ENCODE measurements at places on chromosomes 7 and 10.

- no peak for DNase-seq
These were observed 61.5 kb upstream of the PRR15 start for GRCh38 chr7:29502133-29502532.

DNA sequence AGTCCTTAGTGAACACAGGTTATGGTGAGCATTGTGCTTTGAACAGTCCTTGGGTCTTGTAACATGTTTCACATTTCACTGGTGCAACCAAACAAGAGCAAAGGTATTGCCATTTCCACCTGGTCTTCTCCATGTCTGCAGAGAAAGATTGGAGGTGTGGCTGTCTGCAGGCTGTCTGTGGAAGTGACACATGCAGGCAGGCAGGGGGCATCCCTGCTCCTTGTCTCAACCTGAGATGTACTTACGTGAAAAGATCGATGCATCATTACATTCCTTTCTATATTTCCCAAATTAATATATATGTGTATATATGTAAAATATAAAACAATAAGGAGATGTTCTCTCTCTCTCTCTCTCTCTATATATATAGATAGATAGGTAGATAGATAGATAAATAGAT is 54.3 kb downstream of the LRRC18 start:
- DNase-seq = no peak

DNA sequence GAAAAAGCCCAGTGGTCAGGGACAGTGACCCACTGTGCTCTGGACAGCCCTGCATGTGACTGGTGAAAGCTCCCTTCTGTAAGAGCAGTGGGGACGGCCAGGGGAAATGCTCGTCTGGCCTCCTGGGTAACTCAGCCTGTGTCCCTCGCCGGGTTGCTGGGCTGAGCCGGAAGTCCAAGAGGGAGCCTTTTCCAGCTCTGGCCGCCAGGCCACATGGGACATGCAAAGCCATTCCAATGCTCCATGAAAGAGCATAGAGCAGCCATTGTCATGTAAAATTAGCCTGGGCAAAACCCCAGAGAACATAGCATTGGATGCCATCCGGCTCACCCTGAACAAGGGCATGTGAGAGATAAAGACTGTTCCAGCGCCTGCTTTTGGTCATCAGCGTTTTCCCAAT is 64.9 kb upstream of the ADRB1 start:
- no peak for DNase-seq

GRCh38 chr7:9978106-9979064 is 995.3 kb upstream of the PHF14 start:
- no peak for DNase-seq

DNA sequence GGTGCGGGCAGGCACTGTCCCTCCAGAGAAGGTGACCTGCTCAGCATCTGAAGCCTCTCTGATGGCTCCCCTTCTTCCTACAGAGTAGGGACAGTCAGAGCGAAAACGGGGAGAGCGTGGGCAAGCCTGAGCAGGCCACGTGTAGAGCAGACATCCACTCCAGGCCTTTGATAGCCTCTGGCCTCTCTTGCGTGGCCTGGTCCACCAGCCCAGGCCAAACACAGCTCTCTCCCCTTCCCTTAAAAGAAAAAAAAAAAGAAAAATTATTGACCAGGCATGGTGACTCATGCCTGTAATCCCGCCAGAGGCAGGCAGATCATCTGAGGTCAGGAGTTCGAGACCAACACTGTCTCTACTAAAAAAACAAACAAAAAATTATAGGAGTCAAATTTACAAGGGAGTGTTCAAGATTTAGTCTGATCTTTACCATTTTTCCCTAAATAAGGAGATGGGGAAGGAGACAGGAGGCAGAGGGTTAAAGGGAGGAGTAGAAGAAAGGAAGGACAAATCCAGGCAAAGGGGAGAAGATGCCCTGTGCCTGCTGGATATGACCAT is 84.8 kb downstream of the PLXNA4 start:
- no peak for DNase-seq

GRCh38 chr7:47449810-47450590 is 131.9 kb downstream of the TNS3 start:
- no peak for DNase-seq
